ENCODE measurements at places on chromosomes 1 and 21. TPM values are rescaled to one million over a fixed set of nuclear protein-coding genes. Genes with fewer than 3 reads are reported as not detected.

DNA sequence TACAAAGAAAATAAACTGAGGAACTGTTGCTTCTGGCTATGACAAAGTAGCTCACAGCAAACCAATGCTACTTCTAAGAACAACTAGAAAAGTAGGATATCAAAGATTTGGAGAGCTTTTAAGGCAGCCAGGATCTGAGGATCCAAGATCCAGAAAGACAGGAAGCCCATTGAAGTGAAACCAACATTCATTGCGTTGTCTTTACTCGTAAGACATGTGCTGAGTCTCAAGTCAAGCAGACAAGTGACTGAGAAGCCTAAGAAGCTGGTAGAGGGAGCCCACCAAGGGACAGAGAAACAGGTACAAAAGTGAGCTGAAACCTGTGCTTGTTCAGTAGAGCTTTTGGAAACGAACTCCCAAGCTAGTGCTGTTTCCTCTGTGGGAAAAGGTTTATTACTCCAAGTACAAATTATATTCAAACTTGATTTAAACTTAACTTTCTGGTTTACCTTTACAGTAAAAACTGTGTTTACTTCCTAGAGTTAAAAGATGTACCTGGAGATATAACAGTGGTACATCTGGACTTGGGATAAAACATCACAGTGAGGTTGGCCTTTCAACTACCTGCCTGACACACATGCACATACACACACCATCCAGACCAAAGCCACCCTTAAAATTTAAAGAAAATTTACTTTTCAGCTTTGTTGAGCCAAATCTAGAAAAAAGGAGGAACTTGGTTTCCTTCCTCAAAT lies 41.2 kb downstream of the NME7 start:
- H3K27me3 ChIP-seq, result no peaks in the 10 kb centered on the region
- no peak for DNase-seq
- no peak overlapping the region for H3K4me3 ChIP-seq
- H3K4me1 ChIP-seq, result no peaks in the 10 kb centered on the region
- no peak overlapping the region for H3K27ac ChIP-seq
- H3K36me3 ChIP-seq, result peaks cover 6% of the 10 kb centered on the region

- peaks cover 60% of the 10 kb centered on the region for H3K4me1 ChIP-seq
- no peak overlapping the region for H3K4me3 ChIP-seq
- H3K36me3 ChIP-seq, result no peaks in the 10 kb centered on the region
- DNase-seq, result no peak
- no peak overlapping the region for H3K27ac ChIP-seq
- no peaks in the 10 kb centered on the region for H3K27me3 ChIP-seq
These were observed 15.9 kb upstream of the IFNGR2 start for GRCh38 chr21:33387294-33387693.

DNA sequence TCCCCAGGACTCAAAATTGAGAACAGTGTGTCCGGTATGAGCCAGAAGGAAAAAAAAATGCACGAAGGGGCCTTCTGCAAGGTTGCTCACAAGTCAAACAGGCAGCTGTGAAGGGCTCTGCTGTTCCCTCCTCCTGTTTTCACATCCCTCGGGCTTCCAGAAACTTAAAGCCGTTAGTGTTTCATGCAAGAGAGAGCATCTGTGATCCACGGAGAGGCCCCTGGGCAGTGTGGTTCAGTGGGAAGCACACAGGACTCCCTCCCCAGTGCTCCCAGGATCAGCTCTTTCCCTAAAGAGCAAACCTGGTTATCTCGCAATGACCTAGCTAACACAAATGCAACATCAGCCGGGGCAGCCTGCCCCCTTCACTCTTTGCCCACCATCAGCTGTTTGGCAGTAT lies 2.9 kb upstream of the MATN1 start:
- H3K4me1 ChIP-seq, result peaks cover 67% of the 10 kb centered on the region
- H3K36me3 ChIP-seq, result peaks cover 56% of the 10 kb centered on the region
- DNase-seq, result no peak
- no peaks in the 10 kb centered on the region for H3K27me3 ChIP-seq
- H3K27ac ChIP-seq, result no peak overlapping the region

GRCh38 chr1:16047791-16048475 lies 4.4 kb downstream of the CLCNKB start:
- peaks cover 8% of the 10 kb centered on the region for H3K4me1 ChIP-seq
- DNase-seq, result no peak
- no peaks in the 10 kb centered on the region for H3K36me3 ChIP-seq
- H3K4me3 ChIP-seq, result no peak overlapping the region
- H3K27me3 ChIP-seq, result no peaks in the 10 kb centered on the region

Gene INKA2
- polyA plus RNA-seq, result 1.3 TPM

- no peak overlapping the region for H3K4me3 ChIP-seq
- DNase-seq, result no peak
- H3K36me3 ChIP-seq, result no peaks in the 10 kb centered on the region
- no peaks in the 10 kb centered on the region for H3K27me3 ChIP-seq
- H3K4me1 ChIP-seq, result no peaks in the 10 kb centered on the region
These were observed 11.8 kb upstream of the S100A10 start for GRCh38 chr1:152005360-152005912.

GRCh38 chr1:155063550-155064110 lies at the start of gene EFNA4:
Gene EFNA4, plus strand, starts transcription at chr1:155063740. Its CDS starts 84 bp downstream, at chr1:155063824.
- H3K27ac ChIP-seq, result peak within 1 kb of the TSS; percentile 84
- peak; percentile 95 for DNase-seq
- H3K27me3 ChIP-seq, result no peaks in the 10 kb centered on the region

DNA sequence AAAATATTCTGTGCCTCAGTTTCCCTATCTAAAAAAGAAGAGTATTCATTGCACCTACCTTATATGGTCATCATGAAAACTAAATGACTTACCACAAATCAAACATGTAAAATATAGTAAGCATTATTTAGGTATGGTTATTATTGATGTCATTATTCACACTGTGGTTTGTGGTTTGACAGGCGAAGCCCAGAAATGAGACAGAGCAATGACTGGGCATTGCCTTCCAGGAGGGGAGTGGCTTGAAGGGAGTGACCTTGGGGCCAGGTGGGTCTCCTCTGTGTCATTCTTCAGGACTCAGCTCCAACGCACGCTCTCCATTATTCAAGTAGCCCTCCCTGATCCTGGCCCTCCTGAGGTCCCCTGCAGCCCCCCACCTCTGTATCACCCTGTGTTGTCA lies 133.7 kb downstream of the DMRTA2 start:
- no peak overlapping the region for H3K27ac ChIP-seq
- no peaks in the 10 kb centered on the region for H3K27me3 ChIP-seq
- DNase-seq, result no peak
- no peaks in the 10 kb centered on the region for H3K4me1 ChIP-seq
- H3K36me3 ChIP-seq, result no peaks in the 10 kb centered on the region
- H3K4me3 ChIP-seq, result no peak overlapping the region

DNA sequence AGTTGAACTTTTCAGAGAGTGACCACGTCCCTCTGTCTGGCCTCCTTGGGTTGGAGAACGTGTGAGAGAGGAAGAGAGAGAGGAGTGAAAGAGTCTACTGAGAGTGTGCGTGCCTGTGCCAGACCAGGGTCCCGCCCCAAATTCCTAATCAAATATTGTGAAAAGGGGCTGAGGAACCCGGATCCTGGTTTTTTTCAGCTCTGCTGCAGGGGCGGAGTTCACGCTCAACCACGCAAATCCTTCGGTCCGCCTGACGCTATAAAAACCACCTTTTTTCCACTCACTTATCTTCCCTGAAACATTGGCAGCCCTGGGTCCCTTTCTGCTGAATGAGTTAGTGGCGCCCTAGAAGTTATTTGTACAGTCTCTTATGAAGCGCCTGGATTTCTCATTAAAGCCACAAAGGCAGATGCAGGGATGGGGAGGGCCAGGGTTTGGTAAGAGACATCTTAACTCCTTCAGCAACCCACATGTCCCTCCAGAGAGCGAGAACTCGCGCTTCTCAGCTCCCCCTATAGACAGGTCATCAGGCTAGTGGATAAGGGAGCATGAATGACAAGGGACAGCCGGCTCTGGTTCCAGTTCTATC lies at the start of gene FMOD:
TSS of gene FMOD (minus strand) at position 86 of the 589 bp plus-strand sequence. CDS start 2,852 bp downstream, outside the sequence.
- H3K27me3 ChIP-seq, result peaks cover 15% of the 10 kb centered on the region
- H3K4me3 ChIP-seq, result no peak within 1 kb of the TSS
- H3K4me1 ChIP-seq, result no peaks in the 10 kb centered on the region
- no peak for DNase-seq
- H3K27ac ChIP-seq, result peak within 1 kb of the TSS; percentile 56
- H3K36me3 ChIP-seq, result no peaks in the 10 kb centered on the region

GRCh38 chr1:87642581-87643221 lies 314.0 kb downstream of the LMO4 start:
- H3K27ac ChIP-seq, result no peak overlapping the region
- H3K27me3 ChIP-seq, result no peaks in the 10 kb centered on the region
- peaks cover 3% of the 10 kb centered on the region for H3K4me1 ChIP-seq
- DNase-seq, result no peak
- no peak overlapping the region for H3K4me3 ChIP-seq

Gene CCNL2
- 111 TPM for polyA plus RNA-seq

GRCh38 chr1:239547987-239548386 lies 161.6 kb downstream of the CHRM3 start:
- no peak overlapping the region for H3K27ac ChIP-seq
- no peaks in the 10 kb centered on the region for H3K4me1 ChIP-seq
- DNase-seq, result no peak
- H3K4me3 ChIP-seq, result no peak overlapping the region
- no peaks in the 10 kb centered on the region for H3K27me3 ChIP-seq

Gene RPTN
- not detected for polyA plus RNA-seq

Gene FCGR2B
- 44.0 TPM for polyA plus RNA-seq

- H3K36me3 ChIP-seq, result no peaks in the 10 kb centered on the region
- H3K4me3 ChIP-seq, result no peak overlapping the region
- peak overlapping the region; percentile 52 for H3K27ac ChIP-seq
- H3K4me1 ChIP-seq, result no peaks in the 10 kb centered on the region
- DNase-seq, result no peak
- H3K27me3 ChIP-seq, result no peaks in the 10 kb centered on the region
These were observed 27.7 kb downstream of the TNFRSF9 start for GRCh38 chr1:7912743-7913557.

- no peak for DNase-seq
- H3K4me3 ChIP-seq, result no peak overlapping the region
- H3K36me3 ChIP-seq, result peaks cover 72% of the 10 kb centered on the region
- no peaks in the 10 kb centered on the region for H3K4me1 ChIP-seq
- H3K27ac ChIP-seq, result no peak overlapping the region
These were observed 12.4 kb downstream of the TARDBP start for GRCh38 chr1:11024874-11025203.

DNA sequence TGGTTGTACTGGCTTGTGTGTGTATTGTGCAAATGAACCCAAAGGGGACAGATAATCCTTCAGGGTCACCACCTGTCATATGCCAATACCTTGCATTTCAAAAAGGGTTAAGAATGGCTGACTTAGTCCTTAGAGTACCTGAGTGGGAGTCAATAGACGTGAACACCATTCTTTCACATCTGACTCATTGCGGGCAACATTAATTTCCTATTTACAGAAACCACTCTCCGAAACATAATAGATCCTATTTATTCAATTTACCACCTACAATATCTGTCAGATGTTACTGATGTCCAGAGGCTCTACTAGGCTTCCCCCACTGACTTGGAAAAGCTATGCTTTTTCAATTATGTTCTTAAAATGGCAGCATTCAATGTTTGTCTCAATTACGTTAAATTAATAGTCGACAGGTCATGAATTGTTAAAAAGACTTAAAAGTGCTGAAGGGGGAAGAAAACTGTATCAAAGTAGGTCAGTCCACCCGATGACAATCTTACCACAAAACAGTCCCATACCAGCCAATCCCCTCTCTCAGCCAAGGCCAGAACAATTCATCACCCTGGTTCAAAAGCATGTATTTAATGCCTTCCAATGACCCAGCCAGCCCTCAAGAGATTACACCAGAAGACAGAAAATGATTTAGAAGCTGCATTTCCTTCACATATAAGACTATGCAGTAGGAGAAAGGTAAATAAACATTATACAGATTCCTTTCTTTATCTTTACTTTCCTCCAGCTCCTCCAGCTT lies 48.6 kb upstream of the PLA2G2C start:
- DNase-seq, result no peak
- no peak overlapping the region for H3K27ac ChIP-seq
- H3K4me3 ChIP-seq, result no peak overlapping the region
- H3K4me1 ChIP-seq, result no peaks in the 10 kb centered on the region

DNA sequence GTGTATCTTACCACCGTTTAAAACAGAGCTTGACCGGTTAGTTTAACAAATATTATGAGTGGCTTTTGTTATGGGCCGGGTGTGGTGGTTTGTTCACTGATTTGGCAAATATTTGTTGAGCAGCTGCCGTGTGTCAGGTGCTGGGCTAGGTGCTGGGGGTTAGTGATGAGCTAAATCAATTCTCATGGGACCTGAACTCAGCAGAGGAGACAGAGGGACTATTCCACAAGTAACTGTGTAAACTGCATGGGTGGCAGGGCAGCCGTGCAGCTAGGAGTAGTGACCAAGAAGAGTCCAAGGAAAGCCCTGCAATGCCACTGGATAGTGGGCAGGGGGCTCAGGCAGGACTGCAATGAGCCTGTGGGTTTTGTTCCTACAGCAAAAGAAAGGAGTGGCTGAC lies 11.2 kb upstream of the C2CD2 start:
- no peak overlapping the region for H3K27ac ChIP-seq
- H3K4me1 ChIP-seq, result peaks cover 7% of the 10 kb centered on the region
- no peak overlapping the region for H3K4me3 ChIP-seq
- H3K36me3 ChIP-seq, result no peaks in the 10 kb centered on the region
- DNase-seq, result peak; percentile 40
- H3K27me3 ChIP-seq, result peaks cover 17% of the 10 kb centered on the region

DNA sequence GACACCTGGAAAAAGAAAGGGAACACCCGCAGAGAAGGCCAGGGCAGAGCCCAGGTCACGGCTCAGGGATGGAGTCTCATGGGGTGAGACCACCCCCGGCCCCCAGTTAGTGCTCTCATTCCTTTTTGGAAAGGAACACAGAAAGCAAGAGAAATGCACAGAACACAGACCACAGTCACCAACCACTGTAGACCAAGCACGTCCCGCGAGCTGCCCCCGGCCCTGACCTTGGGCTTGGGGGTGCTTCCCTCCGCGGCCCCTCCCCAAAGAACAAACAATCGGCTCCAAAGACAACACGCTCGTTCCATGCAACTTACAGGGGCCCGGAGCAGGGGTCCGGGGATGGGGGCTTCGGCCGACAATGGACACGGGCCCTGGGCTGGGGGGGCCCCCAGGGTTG lies 12.8 kb downstream of the CELF3 start:
- H3K36me3 ChIP-seq, result peaks cover 4% of the 10 kb centered on the region
- no peaks in the 10 kb centered on the region for H3K4me1 ChIP-seq

DNA sequence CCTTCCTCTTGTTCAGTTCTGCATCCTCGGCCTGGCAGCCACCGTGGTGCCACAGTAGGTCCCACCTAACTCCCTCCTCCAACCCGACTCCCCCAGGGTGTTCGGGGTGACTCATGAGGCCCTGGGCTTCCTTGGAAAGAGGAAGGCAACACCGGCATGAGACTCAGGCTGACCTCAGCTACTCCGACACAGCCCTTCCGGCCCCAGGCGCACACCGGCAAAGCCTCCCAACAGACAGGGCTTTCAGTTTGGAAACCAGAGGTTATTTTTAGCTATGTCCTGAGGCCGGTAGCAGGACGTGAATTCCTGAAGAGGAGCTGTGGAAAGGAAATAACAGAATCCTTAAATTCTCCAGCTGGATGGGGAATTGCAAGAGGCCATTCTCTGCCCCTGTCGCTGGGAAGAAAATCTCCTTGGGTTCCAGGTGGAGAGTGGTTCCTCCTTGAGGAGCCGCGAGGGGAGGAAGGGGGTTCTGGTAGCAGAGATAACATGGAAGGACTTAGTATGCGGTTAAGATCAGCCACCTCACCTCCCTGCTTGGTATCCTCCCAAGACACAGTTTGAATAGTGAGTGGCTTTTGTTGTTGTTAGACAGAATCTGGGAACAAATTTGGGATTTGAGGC lies 24.4 kb downstream of the PLXNA2 start:
- H3K27me3 ChIP-seq, result no peaks in the 10 kb centered on the region
- no peaks in the 10 kb centered on the region for H3K4me1 ChIP-seq
- no peak overlapping the region for H3K4me3 ChIP-seq
- DNase-seq, result no peak

Gene CD5L
- 60.8 TPM for polyA plus RNA-seq

Measured in spleen (tissue), 13 donors.